ENCODE measurements at places on chromosomes 4 and X.

DNA sequence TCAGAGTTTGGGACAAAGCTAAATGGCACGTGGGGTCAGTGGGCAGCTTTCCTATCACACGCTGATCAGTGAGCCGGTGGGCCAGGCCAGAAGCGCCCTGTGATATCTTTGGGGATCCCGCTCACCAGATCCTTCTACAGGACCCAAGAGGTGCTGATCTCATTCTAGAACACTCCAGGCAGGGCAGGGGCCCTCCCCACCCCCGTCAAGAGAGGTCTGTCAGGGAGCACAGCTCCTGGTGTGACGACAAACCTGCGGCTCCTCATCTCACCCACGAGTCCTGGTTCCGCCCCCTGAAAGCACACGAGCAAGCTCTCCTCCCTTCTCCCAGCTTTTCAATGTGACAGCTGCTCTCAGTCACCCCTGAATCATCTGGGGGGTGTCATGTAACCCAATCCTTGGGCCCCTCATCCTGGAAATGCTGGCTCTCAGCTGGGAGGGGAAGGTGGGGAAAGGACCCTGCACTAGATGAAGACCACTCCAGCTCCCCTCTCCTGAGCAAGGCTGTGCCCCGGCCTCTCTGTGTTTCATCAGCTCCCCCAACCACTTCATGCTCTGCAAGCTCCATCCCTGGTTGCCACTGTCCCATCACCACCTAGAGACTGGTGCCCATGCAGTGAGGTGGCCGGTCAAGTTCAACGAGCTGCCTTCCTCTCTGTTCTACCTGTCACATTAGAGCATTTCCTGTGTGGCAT lies 4.6 kb downstream of the HCFC1 start:
- DNase-seq, result no peak

GRCh38 chr4:87677731-87678130 lies 27.7 kb downstream of the DMP1 start:
- no peak for DNase-seq

DNA sequence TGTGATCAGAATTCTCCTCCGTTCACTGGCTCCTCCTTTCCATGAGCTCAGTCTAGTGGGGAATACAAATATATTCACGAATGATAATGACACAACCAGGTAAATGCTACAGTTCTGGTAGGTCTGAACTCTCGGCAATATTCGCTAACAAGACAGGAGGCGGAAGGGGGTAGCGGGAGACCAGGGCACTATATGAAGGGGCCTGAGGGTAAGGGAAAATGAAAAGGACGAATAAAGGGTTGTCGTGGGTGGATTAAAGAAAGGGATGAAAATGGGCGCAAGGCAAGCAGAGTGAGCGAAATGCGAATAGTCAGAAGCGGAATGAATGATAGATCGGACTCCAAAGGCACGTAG lies 743 bp downstream of the NKAP start:
- DNase-seq, result no peak

DNA sequence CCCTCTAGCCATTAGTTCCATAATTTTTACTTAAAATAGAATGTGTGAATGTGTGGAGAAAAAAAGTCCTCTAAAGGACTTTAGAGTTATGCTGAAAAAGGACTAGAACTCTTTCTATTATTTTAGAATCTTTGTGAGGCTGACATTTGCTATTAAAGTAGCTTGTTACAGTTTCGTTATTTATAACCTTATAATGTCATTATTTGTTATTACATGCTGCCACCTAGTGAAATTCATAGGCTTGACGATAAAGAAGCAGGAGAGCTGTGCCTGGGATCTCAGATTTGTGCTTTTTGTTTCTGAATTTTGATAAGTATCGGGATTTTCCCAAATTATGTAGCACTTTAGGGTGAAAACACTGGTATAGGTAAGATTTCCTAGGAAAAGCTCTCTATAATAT lies 38.5 kb upstream of the TAPT1 start:
- DNase-seq, result no peak

DNA sequence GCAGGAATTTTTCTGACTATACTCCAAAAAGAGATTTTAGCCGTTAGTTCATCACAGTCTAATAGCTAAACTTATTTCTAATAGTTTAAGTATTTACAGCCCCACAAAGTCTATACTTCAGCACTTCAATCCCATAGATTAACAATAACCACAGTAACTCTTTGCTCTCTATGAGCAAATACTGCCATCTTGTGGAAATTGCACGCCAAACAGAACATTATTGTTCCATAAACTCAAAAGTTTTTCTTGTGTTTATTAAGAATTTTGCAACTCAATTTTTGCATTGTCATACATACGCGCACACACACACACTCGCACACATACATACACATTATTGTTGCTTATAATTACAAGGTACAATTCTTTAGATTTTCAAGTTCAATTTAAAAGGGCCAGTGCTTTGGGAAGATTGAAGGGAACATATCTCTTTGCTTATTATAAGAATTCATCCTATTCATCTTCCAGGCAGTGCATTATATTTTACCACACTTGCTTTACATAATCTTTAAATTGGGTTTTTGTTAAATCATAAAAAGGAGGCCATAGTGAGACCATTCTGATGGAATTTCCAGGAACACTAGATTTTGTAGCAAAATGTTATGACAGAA lies 63.8 kb upstream of the ATOH1 start:
- DNase-seq, result peak; percentile 17

GRCh38 chrX:55640854-55641253 lies 17.7 kb downstream of the FOXR2 start:
- no peak for DNase-seq

- no peak for DNase-seq
These were observed 482.3 kb downstream of the TRAM1L1 start for GRCh38 chr4:116603096-116603495.

DNA sequence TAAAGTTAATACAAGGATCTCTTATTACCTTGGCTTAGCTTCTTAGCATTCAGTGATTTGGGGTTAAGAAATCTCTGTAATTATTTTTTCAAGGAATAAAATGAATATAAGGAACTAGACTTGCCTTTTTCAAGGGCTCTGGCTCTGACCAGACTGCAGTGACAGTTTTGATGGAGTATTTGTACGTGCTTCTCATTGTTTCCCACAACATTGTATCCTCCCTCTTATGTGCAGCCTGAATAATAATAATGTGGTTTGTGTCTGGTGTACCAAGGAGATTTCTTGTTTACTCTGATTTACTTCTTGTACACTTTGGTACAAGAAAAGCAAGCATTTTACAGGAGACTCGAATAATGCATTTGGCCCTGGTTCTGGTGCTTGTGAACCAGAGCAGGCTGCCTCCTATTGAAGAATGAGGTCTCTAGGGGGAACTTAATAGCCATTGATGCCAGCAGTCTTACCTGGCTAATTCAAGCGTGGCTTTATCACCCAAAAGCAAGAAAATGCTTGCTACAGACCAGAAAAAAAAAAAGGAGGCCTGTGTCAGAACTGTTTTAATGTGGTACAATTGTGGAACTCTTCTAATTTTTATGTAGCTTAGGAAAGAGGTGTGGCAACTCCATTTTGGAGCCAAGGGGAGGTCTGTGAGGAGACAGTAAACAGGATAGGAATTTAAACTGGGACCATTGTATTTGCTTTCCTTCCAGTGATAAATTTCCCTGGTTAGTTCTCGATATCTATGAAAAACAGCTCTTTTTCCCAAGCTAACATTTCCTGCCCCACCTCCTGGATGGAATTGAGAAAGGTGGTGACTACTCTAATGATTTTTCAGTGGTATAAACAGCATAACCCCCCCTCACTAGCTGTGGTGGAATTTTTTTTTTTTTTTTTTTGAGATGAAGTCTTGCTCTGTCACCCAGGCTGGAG lies 5.6 kb downstream of the OTC start:
- DNase-seq, result no peak

GRCh38 chr4:30939069-30939468 lies 218.9 kb downstream of the PCDH7 start:
- no peak for DNase-seq

- DNase-seq, result no peak
These were observed 54.7 kb upstream of the ARSJ start for GRCh38 chr4:114034189-114034588.

DNA sequence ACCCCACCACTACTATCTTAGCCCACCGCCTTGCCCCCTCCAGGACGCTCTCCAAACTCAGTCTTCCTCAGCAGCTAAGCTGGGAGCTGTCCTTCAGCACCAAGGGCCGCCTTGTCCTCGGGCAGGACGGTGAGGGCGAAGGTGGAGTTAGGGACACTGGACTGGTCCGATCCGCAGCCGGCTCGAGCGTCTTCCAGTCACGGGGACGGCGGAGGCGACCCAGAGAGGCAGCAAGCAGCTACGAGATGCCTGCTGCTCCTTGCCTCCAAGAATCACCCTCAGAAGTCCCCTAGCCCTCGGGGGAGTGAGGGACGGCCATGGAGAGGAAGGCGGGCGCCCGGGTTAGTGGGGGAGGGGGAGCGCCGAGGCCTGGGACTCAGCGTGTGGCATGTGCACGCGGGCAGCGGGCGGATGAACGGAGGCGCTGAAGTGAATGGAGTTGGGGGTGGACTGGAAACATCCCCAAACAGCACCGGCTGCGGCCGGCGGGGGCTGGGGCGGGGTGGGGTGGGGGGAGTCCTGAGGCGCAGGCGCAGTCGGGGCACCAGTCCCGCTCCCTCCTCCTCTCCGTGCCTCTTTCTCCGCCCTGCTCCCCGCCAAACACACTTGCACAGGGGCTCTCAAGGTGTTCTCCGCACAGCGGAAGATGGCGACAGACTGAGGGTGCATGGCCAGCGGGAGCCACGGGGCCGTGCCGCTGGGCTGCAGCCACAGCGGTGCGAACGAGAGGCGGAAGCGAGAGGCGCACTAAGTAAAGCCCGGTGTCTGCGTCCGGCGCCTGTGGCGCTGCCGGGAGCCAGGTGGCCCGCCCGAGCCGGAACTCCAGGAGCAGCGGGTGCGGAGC lies at the start of gene NALF2:
NALF2 (plus strand) TSS at position 545 of the 844 bp plus-strand sequence. CDS start 957 bp downstream, outside the sequence.
- DNase-seq, result peak; percentile 71

- DNase-seq, result no peak
These were observed 165.2 kb downstream of the SLC39A8 start for GRCh38 chr4:102180046-102180445.

GRCh38 chrX:40303256-40304077 lies 205.7 kb upstream of the BCOR start:
- DNase-seq, result no peak

- no peak for DNase-seq
These were observed 12.1 kb upstream of the GTPBP6 start for GRCh38 chrX:330726-331150.

DNA sequence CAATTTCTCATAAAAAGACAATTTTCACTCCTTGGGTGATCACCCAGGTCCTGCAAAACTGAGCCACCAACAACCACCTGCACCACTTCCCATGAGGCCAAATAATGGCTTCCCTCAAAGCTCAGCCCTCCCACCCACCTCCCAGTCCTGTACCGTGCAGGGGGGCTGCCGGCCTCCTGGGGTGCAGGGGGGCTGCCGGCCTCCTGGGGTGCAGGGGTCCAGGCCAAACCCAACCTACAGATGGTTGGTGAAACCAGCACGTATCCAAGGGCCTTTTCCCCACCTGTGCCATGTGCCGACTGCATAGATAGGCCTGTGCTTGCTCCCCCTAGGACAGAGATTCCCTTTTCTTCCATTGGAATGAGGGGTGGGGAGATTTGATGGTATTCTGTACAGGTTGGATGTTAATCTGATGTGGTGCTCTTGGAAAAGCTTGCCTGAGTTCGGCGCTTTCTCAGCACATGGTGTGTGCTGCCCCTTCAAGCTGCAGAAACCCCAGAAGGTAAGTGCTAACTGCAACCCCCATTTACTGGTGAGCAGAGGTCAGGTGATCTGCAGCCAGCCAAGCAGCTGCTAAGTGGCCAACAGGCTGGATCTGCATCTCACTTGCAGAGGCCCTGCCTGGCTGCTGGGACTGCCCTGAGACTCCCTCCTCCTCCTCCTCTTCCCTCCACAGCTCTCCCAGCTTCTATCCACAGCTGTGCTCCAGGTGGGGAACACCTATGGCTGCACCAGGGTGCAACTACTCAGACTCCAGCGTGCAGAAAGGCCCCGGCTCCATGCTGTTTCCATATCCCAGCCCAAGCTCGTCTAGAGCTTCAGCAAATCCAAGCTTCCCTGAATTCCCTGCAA lies 38.8 kb downstream of the FRG1 start:
- DNase-seq, result no peak

DNA sequence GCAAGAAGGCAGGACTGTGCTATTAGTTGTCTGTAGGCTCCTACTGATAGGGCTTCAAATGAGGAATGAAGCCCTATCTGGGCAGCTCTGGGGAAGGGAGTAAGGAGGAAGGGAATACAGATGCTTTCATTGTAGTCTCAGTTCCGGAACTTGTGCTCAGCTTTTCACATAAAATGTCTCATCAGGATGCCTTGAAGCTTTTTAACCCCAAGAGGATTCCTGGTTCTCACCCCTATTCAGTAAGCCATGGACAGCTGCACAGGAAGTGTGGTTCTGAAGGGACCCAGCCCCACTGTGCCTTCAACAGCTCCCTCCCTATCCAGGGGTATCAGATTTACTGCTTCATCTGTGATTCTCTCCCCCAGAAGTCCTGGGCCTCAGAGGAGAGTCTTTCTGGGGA lies 5.0 kb downstream of the ARMCX5 start:
- no peak for DNase-seq

DNA sequence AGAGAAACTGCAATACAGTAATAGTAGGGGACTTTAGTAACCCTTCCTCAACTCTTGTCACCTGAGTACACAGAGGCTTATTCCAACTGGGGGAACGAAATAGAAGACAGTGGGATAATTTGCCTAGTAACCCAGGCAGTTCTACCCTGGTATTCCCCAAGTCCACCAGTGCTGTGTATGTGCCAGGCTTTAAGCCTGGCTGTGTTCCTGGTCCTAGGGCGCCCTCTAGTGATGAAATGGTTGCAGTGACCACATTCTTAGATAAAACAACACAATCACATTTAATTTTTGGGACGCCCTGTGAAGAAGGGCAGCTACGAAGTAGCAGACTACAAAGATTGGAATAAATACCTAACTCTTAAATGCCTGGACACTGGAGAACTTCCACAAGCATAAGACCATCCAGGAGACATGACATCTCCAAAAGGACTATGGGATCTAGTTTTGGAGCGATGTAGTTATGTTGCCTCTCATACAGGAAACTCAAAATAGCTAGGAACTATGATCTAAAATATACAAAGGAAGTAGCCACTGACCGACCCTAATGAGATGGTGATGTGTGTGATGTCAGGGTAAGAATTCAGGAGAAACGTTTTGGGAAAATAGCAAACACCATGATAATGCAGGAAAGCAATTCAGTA lies 288.5 kb upstream of the ZCCHC13 start:
- DNase-seq, result peak; percentile 59

GRCh38 chrX:85977218-85977617 lies 70.1 kb downstream of the CHM start:
- no peak for DNase-seq

All from Calu3 (cell line).